ENCODE measurements at places on chromosomes 3 and 15.

- DNase-seq: no peak
These were observed 50.9 kb downstream of the LSAMP start for GRCh38 chr3:116394365-116394764.

- peak; percentile 78 for DNase-seq
These were observed 203.5 kb upstream of the TBC1D5 start for GRCh38 chr3:17945799-17946399.

DNA sequence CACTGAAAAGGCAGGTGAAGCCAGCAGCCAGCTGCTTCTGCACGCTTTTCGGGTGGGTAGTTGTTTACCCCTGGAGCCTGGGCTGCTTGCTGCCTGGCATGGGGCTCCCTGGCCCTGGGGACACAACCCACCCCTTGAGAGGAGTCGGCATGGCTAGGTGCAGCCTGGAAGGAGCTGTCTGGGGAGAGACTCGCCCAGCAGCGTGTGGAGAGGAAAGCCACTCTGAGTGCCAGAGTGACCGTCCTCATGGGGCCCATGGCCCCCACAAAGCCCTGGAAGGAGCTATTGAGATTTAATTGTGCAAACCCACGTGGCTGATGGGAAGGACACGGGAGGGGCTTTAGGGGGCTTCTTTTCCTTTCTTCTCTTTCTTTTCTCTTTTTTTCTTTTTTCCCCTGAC lies 137.5 kb downstream of the OPA1 start:
- DNase-seq: peak; percentile 34

GRCh38 chr3:16807391-16807790 lies 77.4 kb upstream of the PLCL2 start:
- DNase-seq: no peak

- no peak for DNase-seq
These were observed 79.0 kb downstream of the RPLP1 start for GRCh38 chr15:69531665-69532027.

GRCh38 chr15:68868296-68868695 lies 47.6 kb upstream of the ANP32A start:
- DNase-seq: no peak

DNA sequence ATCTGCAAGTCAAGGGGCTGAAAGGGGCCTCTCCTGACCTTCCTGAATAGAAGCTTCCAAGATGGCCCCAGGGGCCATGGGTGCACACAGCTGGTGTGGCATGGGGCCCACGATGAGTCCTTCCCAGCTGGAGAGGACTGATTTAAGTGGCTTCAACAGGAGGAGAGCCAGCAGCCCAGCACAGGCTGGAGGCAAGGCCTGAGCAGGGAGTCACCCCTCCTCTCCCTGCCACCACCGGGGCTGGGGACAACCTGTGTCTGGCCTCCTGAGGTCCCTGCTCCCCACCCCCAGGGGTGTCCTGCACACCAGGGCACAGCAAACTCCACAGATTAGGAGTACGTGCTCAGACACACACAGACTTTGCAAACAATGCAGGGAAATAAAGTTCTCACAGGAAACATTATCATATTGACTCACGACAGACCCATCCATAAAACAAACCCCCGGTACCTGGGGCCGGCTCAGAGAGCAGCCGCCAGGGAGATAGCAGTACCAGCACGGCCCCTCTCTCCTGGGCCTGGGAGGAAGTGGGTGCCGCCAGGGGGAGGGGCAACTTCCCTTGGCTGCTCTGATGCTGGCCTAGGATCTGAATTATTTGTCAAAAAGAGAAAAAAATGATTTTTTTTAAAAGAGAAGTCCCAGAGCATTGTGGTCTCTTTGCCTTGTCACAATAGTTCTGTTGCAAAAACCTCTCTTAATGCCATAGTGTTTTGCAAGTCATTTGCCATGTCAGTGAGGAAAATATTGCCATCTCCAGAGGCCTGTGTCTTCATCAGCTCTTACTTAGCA lies 21.9 kb upstream of the TSEN2 start:
- DNase-seq: no peak

GRCh38 chr3:83074485-83074884 lies 1313.0 kb upstream of the GBE1 start:
- no peak for DNase-seq

GRCh38 chr3:127655641-127656040 lies 17.1 kb upstream of the ABTB1 start:
- no peak for DNase-seq

DNA sequence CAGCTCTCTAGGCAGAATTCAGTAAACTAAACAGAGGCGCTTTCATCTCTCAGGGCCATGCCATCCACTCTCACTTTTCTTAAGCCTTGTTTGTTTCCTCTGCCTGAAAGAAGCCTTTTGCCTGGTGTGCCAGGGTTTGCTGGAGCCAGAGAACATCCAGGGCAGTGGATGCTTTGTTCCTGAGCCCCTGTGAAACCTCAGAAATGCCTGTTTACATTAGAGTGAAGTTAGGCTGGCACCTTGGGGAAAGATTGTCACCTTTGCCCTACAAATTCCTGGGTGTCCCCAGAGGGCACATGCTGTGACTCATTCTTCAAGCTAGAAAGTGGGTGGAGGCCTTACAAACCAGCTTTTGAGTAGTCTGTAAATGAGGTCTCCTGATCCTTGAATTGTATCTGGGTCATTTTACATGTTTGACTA lies 10.7 kb upstream of the TRAK1 start:
- no peak for DNase-seq

DNA sequence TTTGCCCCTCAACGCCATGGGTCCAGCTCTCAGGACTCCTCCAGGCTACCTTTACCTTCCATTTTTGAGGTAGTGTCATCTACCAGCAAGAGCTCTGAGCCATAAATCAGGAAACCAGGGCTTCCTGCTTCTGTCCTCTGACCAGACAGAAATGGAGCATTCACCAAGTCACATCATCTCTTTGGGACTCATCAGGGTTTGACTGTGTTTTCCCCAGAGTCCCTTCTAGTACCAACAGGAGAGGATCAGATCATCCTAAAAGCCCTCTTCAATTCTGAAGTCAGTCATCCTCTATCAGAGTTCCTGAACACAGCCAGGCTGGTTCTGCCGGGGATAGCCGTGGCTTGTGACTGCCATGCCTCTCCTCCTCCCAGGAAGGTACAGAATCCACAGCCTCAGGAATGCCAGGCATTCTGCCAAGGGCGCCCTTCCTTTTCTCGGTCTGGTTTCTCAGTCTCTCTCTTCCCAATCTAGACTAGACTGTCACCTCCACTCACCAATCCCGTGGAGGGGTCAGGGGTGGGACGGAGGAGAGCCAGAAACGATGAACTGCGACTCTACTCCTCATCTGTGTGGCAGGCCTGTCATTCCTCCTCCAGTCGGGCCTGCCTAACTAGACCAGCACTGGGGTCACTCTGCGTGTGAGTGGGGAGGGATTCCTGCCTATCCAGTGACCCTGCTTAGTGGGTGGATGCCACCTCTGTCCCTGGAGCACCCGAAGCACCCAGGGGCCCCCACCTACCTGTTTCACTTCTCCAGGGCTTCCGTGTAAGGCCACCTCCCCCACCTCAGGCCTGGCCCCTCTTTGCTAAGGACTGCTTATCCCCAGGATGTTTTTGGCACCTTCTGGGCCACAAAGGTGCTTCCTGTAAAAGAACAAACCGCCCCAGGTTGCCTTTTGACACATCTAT lies 30.9 kb downstream of the CCNL1 start:
- peak; percentile 56 for DNase-seq

GRCh38 chr3:171704002-171704401 lies 106.3 kb downstream of the PLD1 start:
- DNase-seq: no peak

- peak; percentile 90 for DNase-seq
These were observed 147.0 kb upstream of the SLCO3A1 start for GRCh38 chr15:91706322-91707032.

GRCh38 chr3:46193436-46193835 lies 14.7 kb downstream of the CCR1 start:
- no peak for DNase-seq

All from eye (tissue), 1 donor.